ENCODE measurements at places on chromosomes 7 and 10. TPM values are rescaled to one million over a fixed set of nuclear protein-coding genes. Genes with fewer than 3 reads are reported as not detected.

GRCh38 chr10:110857265-110858171 is 14.2 kb upstream of the PDCD4 start:
- DNase-seq: no peak

The OPALIN gene
- total RNA-seq: not detected

GRCh38 chr7:121620206-121620605 is 224.1 kb upstream of the FAM3C start:
- no peak for DNase-seq

The GPER1 gene
- not detected for total RNA-seq

DNA sequence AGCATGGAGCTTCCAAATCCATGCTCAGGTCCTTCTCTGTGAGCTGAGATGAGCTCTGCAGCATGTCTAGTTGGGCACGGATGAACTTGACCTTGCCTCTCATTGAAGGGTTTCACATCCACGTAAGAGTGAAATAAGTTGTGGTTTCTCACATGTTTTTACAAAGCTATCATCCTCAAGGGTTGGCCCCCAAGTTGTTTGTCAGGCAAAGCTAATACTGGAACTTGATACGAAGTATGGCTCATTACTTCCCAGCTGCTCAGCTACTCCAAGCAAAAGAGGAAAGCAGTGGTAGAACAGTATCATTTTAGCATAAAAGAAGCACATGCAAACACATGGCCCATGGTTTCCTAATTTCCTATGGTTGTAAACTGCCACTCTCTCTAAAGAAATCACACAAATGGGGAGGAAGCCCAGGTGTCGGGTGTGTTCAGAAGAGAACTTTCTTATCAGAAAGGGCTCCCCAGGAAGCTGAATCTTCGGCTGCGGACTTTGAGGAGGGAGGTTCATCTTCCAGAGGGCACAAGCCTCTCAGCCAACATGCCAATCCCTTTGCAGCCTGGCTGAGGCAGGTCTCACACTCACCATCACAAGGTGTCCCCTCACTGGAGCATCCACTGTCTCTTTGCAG is 45.3 kb downstream of the PDLIM1 start:
- DNase-seq: no peak

- no peak for DNase-seq
These were observed 716.6 kb upstream of the FZD8 start for GRCh38 chr10:36358736-36359135.

The CYP17A1 gene
- not detected for total RNA-seq

The SFTPA2 gene
- not detected for total RNA-seq

The DOCK1 gene
- 57.8 TPM for total RNA-seq

GRCh38 chr7:106480161-106480579 is 180.8 kb downstream of the CCDC71L start:
- DNase-seq: no peak

The SEC31B gene
- 6.7 TPM for total RNA-seq

The VCL gene
- 234 TPM for total RNA-seq

DNA sequence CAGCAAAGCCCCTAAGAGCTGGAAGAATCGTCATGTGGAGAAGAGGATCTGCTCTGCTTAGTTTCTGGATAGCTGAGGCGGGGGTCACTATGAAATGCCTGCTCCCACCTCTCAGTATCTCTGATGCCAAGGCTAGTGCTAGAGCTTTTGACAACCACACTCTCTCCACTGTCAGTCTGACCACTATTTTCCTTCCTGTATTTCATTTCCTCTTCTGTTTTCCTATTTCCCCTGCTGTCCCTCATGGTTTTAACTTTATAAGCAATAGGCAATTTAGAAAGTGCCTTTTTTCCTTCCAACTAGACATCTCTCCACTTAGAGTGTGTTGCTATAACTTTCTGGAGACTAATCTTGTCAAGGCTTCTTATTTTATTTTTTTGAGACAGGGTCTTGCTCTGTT is 23.6 kb downstream of the C7orf57 start:
- no peak for DNase-seq

The MMP21 gene
- total RNA-seq: not detected

The CLCN1 gene
- total RNA-seq: 0.23 TPM

DNA sequence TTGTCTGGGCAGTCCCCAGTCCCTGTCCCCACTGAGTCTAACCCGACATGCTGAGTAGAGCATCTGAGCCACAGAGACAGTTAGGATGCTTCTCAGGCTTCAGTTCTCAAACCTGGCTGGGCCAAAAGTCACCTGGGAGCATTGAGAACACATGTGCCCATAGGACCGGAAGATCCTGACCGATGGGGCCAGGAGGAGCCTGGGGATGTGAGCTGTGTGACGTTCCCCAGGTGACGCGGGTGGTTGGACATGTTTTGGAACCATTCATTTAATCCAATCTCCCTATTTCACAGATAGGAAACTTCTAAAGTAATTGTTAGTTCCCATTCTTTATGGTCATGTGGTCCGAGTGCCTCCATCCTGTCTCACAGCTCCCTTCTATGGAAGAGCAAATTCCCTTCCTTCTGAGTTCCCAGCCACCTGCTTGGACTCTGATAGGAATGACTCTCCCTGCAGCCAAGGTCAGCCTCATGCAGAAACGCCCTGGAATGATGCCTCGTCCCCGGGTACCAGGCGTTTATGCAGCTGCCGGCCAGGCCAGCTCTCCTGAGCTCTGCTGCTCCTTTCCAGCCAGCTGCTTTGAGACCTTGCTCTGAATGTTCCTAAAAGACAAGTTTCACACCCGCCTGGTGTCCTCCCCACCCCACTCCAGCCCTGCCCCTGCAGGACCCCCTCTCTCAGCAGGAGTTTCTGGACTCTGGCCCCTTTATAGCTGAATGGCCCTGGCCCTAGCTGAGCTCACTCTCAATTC is 166.5 kb upstream of the RHEB start:
- no peak for DNase-seq

DNA sequence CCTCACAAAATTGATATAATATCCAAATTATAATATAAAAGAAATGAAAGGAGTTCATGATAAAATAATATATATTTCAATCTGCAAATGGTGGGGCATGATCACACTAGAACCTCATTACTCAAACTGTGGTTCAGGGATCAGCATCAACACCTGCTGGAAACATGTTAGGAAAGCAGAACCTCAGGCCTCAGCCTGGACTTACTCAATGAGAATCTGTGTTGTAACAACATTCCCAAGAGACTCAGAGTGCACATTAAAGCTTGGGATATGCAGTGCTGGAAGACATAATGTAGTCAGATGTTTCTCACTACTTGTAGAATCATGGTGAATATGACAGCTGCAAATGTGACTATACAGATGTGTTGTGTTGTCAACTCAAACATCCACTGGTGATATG is 81.7 kb upstream of the ITPRID1 start:
- no peak for DNase-seq
